ENCODE measurements at places on chromosomes 3 and 15.

- no peak for DNase-seq
Measured at GRCh38 chr15:67839499-67839928, 331 bp downstream of the RNU6-1 start.

DNA sequence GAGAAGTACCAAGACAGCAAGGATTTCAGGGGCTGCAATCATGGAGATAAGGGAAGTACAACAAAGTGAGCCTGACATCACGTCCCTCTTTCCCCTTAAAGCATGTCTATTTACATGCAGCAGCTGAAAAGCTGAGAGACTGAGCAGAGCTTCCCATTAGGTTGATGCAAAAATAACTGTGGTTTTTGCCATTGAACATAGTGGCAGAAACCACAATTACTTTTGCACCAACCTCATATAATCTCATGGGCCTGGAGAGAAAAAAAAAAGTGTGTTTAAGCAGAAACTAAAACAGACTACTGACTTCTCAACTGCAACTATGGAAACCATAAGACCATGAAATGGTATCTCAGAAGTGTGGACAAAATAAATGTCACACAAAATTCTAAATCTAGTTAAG, 48.3 kb downstream of the CCDC12 start:
- DNase-seq: peak; percentile 30

DNA sequence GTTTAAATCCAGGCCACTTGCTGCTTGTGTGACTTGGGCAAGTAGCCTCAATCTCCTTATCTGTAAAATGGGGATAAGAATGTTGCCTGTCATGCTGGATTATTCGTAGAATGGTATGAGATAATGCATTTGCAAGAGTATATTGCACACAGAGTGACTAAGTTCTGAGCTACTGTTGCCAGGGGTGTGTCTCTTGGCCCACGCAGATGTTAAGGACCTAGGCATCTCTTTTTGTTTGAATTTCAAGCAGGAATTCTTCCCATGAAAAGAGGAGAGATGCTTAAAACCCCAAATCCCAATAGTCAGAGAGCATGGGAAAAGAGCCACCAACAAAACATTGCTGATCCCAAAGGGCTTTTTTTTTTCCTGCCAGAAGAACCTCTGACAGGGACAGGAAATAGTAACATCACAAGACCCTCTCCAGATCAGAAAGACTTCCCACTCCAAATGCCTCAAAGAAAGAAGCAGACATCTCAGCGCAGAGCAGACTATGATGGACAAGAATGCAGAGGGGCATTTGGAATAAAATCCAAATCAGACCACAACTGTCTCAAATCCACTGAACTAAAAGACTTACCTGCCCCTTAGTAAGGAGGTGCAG, 90.5 kb downstream of the MRPL46 start:
- DNase-seq: no peak

DNA sequence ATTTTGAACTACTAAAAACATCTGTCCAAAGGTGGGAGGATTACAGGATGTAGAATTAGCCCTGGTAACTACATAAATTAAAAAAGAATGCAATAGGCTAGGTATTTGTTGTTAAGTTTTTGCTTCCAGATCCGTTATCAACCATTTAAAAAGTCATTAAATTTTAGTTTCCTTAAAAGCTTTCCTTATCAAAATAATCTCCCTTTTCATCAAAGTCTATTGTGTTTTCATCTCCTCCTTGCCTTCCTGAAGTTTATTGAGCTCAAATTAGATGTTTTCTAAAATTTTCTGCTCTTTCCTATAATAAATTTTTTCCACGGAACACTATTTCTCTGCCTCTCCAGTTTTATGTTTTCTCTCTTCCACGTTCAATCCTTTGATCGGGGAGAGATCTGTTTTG, 108.6 kb downstream of the MEX3B start:
- DNase-seq: no peak

GRCh38 chr3:96410006-96410730, 404.2 kb upstream of the EPHA6 start:
- DNase-seq: no peak

- no peak for DNase-seq
Measured at GRCh38 chr15:43991206-43991605, 164.4 kb downstream of the WDR76 start.

DNA sequence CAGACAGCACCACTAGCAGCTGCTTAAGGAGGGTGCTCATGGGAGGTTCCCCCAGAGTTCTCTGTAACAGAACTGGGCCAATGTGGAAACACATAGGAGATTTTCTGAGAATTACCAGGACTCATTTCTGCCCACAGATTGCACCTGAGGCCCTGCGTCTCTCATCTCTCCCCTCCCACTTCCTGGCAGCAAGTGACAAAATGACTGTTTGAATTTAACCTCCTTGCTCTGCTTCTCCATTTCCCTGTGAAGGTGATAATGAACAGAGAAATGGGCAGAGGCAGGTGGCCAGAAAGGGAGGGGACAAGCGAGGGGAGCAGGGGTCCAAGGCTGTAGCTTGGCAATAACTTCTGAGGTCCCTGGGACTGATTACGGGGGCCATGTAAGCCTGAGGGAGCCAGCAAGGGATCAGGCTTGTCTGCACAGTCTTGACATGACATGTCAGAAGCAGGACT, 8.0 kb downstream of the EPHB1 start:
- peak; percentile 10 for DNase-seq

DNA sequence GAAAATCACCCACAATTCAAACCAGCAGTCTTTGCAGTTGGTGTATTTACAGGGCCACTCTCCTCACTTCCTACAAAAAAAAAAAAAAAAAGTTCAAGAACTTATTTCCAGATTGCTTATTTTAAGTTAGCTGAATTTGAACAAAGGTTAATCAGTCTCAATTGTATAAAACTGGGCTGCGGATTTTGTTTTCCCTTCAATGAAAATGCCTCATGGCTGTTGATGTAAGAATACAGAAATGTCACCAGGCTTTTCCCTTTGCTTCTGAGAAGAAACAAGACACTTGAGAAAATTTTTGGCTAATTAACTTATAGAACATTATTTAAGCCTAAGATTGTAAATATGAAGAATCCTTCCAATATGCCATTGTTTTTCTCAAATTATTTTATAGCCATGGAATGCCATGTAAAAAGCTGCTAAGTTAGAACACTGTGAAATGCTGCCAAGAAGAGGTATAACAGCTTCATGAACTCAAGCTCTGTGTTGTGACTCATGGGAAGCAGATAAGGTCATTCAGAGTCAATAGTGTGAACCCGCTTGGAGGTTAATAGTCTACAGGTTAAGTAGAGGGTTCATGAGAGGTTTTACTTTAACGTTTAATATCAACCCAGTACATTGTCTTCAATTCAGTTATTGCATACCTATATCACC, 84.3 kb upstream of the ABI3BP start:
- DNase-seq: no peak

GRCh38 chr15:66164788-66165187, 88.8 kb downstream of the MEGF11 start:
- no peak for DNase-seq

- DNase-seq: no peak
Measured at GRCh38 chr3:149270180-149270579, 48.6 kb upstream of the CP start.

GRCh38 chr3:195163719-195164572, 107.0 kb downstream of the XXYLT1 start:
- no peak for DNase-seq

GRCh38 chr3:128128251-128128650, 4.6 kb upstream of the RUVBL1 start:
- DNase-seq: no peak

- no peak for DNase-seq
Measured at GRCh38 chr15:78259232-78259631, 5.1 kb upstream of the DNAJA4 start.

DNA sequence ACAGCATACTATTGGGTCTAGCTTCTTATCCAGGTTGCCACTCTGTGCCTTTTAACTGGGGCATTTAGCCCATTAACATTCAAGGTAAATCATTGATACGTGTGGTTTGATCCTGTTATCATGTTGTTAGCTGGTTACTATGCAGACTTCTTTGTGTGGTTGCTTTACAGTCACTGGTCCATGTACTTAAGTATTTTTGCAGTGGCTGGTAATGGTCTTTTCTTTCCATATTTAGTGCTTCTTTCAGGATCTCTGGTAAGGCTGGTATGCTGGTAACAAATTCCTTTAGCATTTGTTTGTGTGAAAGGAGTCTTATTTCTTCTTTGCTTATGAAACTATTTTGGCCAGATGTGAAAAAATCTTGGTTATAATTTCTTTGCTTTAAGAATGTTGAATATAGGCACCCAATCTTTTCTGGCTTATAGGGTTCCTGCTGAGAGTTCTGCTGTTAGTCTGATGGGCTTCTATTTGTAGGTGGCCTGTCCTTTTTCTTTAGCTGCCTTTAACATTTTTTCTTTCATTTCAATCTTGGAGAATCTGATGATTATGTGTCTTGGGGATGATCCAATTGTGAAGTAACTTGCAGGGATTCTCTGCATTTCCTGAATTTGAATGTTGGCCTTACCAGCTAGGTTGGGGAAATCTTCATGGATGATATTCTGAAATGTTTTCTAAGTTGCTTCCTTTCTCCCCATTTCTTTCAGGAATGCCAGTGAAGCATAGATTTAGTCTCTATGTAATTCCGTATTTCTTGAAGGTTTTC, 39.3 kb downstream of the CCR1 start:
- DNase-seq: no peak

- DNase-seq: peak; percentile 20
Measured at GRCh38 chr15:80060356-80061006, 1.0 kb downstream of the ZFAND6 start.

DNA sequence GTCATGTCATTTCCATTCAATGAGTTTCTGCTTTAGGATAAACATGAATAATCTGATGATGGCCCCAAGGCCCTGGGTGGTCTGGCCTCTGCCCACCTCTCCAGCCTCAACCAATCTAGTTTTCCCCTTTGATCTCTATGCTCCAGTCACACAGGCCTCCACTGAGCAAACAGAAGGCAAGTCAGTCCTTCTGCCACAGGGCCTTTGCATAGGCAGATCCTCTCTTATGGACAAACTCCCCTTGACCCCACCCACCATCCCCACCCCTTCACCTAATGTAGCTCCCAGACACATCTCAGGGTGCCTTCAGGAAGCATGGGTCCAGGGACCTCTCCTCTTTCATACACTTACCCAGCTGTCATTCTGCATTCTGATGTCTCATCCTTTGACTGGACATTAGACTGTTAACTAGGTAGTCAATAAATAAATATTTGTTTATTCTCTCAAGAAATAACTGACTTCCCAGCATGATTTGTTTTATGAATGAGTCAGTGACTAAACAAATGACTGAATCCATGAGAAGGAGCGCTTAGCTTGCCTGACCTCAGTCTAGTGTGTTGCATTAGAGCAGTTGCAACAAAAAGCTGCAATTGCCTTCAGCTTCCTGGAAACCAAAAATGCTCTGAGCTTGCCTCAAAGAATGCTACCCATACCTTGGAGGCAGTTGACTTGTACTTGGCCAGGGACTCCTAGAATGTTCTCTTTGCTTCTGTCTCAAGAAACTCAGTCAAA, 386.6 kb upstream of the WNT5A start:
- DNase-seq: no peak

DNA sequence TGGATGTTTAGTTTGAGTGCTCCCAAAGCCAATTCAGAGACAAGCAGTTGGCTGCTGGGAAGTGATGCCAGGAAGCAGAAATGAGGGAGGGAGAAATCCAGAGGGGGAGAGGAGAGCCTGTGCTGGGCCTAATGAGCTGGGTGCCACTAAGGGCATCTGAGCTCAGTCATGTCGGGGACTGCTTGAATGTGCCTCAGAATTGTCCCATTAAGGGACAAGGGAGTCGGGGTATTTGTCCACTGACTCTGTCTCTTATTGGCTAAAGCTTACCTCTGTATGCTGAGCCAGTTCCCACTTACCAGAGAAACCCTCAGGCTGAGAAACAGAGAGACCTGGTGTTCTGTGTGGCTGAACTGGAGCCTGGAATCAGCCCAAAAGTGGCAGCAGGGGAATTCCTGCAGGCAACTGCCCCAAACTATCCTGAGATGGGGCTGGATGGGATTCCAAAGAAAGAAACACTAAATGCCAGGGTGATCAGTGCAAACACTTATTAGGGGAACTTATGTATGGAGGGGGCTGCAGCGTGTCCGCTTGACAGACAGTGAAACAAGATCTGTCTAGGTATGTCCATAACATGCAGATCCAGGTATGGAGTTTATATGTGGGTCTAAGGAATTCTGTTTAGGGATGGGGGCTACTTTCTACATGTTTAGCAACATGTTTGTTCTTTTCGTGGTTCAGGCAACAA, 48.6 kb downstream of the NR1D2 start:
- DNase-seq: no peak

DNA sequence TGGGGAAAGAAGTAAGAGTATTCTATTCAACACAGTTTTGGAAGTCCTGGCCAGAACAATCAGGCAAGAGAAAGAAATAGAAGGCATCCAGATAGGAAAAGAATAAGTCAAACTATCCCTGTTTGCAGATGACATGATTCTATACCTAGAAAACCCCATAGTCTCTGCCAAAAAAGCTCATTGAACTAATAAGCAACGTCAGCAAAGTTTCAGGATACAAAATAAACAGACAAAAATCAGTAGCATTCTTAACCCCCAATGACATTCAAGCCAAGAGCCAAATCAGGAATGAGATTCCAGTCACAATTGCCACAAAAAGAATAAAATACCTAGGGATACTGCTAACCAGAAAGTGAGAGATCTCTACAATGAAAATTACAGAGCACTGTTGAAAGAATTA, 99.4 kb upstream of the MITF start:
- no peak for DNase-seq

DNA sequence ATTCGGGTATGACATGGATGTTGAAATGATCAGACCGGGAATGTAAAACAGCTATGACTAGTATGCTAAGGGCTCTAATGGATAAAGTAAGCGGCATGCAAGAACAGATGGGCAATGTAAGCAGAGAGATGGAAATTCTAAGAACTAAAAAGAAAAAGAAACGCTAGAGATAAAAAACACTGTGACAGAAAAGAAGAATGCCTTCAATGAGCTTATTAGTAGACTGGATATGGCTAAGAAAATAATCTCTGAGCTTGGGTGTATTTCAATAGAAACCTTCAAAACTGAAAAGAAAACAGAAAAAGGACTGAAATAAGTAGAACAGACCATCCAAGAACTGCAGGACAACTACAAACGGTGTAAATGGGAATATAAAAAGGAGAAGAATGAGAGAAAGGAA, 101.2 kb downstream of the HES1 start:
- DNase-seq: no peak

- DNase-seq: no peak
Measured at GRCh38 chr3:59540241-59540640, 490.4 kb upstream of the CFAP20DC start.

DNA sequence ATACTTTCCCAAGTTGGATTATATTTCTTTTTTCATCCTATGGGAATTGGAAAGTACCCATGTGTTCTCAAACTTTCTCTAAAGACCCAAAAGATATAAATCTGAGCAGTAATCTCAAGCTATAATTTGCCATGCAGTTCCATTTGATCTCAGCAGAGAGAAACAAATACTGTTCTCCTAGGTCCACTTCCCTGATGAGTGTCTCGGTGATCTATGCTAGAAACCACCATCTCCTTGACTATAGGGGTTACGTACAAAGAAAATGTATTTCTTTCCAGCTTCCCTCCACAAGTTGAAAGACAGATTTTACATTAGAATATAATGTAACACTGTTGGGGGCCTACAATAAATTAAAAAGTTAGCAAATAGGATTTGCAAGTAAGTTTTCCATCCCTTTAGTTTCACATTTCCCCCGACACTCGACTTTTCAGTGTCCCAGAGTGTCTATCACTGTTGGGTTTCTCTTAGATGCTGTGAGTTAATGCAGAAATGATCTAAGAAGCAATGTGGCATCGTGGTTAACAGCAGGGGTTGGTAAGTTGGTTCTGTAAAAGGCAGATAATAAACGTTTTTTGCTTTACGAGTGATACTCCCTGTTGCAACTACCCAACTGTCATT, 465.1 kb upstream of the CFAP20DC start:
- DNase-seq: peak; percentile 5

GRCh38 chr3:42898896-42899675, 6.9 kb upstream of the ZNF662 start:
- no peak for DNase-seq
